Tibial nerve (tissue), 4 donors: ENCODE measurements at places on chromosomes 7 and 10. TPM values are rescaled to one million over a fixed set of nuclear protein-coding genes. Genes with fewer than 3 reads are reported as not detected.

Gene TMEM213
- total RNA-seq: not detected

DNA sequence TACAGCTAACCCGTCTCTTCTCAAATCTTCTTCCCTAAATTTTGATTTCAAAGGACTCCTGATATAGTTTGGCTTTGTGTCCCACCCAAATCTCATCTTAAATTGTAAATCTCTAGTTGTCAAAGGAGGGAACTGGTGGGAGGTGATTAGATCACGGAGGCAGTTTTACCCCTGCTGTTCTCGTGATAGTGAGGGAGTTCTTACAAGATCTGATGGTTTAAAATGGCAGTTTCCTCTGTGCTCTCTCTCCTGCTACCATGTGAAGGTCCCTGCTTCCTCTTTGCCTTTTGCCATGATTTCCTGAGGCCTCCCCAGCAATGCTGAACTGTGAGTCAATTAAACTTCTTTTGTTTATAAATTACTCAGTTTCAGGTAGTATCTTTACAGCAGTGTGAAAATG lies 269.3 kb downstream of the POLR1F start:
- no peak for DNase-seq

Gene CACNA2D1
- total RNA-seq: 17.7 TPM

DNA sequence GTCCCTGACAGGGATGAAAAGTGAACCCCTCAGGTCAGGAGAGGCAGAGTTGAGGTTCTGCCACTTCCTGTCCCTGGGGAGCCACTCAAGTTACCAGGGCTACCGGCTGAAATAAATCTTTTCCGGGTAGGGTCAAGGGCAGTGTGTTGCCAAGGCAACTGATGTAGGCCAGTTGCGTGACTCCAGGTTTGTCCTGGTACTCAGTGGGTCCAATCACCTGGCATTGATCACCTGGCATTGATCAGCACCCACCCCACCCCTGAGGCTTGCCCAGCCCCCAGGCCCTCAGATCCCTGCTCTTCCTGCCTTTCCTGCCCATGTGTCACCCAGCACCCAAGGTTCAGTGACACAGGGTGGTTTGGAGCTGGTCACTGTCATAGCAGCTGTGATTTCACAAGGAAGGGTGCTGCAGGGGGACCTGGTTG lies 5.9 kb downstream of the SAP25 start:
- DNase-seq: no peak

Gene SUN3
- total RNA-seq: not detected
